HL-60 (cell line): ENCODE measurements at places on chromosomes 2 and 18.
A peak's percentile ranks its signal among the peaks of the same experiment; 100 is the strongest.

DNA sequence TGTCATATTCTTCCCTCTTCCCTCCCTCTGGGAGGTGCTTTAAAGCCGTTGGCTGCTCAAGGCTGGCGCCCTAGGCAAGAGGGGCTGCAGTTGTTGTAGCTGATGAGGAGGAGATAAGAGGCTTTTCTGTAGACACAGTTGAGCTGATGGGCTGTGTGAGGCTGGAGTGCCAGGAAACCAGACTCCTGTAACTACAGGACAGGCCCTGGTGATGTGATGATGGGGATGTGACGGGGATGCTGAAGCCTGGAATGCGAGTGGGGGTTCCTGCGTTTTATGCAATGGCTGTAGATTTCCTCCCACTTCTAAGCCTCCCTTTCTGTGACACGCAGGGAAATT lies 5.7 kb upstream of the EFR3B start:
- DNase-seq = no peak

DNA sequence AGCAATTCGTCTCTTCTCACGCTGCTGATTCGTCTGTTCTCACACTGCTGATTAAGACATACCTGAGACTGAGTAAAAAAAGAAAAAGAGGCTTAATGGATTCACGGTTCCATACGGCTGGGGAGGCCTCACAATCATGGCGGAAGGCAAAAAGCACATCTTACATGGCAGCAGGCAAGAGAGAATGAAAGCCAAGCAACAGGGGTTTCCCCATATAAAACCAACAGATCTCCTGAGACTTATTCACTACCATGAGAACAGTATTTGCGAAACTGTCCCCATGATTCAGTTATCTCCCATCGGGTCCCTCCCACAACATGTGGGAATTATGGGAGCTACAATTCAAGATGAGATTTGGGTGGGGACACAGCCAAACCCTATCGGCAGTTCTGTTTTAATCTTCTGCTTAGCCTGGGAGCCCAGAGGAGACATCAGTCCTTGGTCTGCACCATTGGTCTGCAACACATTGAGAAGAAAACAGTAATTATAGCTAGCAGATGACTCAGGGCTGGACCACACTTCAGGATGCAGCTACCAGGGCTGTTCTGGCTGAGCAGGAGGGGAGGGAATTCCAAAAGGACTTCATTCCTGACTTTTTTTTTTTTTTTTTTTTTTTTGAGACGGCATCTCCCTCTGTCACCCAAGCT lies 69.4 kb downstream of the CABLES1 start:
- no peak for DNase-seq

- DNase-seq = peak; percentile 52
These were observed 1.9 kb downstream of the MEX3C start for GRCh38 chr18:51195451-51196117.

GRCh38 chr18:63676526-63677323 lies 15.0 kb upstream of the SERPINB3 start:
- DNase-seq = no peak

DNA sequence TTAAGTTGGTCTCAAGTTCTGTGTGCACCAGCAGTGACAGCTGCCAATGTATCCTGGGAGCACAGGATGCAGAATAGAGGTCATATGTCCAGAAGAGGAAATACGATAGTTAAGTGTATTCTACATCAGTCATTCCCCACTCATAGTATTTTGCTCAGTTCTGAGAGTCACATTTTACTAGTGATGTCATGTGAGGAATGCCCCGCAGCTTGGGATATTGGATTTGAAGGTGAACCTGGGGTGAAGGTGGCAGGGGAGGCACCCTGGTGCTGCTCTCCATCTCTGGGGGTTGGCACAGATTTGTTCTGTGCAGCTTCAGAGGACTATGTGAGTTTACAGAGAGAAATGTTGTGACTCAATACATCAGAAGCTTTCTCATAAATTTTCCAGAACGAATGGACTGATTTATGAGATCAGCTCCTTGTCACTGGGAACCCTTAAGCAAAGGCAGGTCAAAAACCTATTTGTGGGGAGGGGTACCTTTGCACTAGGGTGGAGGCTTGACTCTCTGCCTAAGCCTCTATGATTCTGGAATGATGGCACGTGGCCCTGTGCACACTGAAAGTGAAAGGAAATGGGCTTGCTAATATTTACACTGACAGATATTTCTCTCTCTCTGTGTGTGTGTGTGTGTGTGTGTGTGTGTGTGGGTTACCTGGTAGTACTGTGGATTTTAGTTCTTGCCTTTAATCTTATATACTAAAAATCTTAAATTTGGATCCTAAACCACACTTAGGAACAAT lies 95.9 kb downstream of the NEB start:
- DNase-seq = peak; percentile 15

- no peak for DNase-seq
These were observed 230.4 kb downstream of the IKZF2 start for GRCh38 chr2:212921061-212921460.

GRCh38 chr2:43086451-43087221 lies 139.8 kb downstream of the ZFP36L2 start:
- no peak for DNase-seq

DNA sequence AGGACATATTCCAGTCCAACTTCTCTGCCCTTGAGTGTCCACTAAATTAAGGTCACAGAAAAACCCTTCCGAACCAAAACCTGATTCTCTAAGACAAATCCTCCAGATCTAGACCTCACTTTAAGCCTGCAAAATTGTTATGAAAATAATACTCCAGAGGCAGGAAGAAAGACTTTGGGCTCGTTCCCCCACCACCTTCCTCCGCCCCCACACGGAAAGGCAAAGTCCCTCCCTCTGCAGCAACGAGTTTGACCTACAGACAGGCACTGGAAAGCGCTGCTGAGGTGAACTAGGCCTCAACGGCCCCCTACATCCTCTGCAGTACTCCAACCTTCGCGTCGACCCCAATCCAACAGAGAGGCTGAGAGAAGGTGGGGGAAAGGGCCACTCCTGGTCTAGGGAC lies 808 bp downstream of the ATP5MC3 start:
- DNase-seq = no peak

- no peak for DNase-seq
These were observed 18.0 kb downstream of the RBM44 start for GRCh38 chr2:237816531-237816930.

- peak; percentile 27 for DNase-seq
These were observed 24.2 kb upstream of the ZDBF2 start for GRCh38 chr2:206250041-206250897.

DNA sequence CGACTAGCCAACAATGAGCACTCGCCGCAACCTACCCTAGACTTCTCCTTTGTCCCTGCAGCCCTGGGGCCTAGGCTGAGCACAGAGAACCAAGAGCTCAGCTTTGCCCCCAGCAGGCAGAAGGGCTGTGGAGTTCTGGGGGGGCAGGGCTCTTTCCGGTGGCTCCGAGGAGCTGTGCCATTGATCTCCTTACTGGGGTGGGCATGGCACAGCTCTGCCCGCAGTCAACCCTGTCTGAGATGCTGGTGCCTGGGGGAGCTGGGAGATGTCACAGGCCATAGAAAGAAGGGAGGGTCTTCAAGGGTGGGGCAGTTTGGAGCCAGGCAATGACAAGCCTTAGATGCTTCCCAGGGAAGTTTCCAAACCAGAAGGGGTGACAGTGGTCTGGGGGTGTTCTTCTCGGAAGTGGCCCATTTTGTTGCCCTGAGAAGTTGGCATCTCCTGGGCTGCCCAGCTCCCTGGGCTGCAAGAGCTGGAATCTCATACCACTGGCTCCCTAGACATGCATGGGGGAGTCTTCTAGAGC lies 14.1 kb upstream of the GPR55 start:
- no peak for DNase-seq

GRCh38 chr2:120253021-120253882 lies 600 bp downstream of the RALB start:
- DNase-seq = peak; percentile 89

- DNase-seq = no peak
These were observed 14.2 kb downstream of the PIKFYVE start for GRCh38 chr2:208280234-208280633.

GRCh38 chr2:106749823-106750222 lies 136.1 kb downstream of the ST6GAL2 start:
- DNase-seq = no peak

DNA sequence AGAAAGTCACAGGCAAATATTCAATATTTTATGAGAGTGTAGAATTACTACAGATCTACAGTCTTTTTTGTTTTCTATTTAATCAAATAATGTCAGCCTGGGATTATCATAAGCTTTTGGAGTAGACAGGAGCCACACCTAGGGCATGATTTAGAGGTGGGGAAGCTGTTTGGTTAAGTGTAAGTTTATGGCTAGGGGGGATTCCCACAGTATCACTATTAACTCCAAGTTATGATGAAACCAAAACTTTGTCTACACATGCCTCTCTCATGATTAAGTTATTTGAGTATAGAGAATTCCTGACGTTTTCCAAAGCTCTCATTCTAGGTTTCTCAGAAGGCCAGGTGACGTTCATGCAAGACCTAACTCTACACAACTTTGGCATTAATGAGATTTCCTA lies 2.1 kb downstream of the SERPINB10 start:
- no peak for DNase-seq

DNA sequence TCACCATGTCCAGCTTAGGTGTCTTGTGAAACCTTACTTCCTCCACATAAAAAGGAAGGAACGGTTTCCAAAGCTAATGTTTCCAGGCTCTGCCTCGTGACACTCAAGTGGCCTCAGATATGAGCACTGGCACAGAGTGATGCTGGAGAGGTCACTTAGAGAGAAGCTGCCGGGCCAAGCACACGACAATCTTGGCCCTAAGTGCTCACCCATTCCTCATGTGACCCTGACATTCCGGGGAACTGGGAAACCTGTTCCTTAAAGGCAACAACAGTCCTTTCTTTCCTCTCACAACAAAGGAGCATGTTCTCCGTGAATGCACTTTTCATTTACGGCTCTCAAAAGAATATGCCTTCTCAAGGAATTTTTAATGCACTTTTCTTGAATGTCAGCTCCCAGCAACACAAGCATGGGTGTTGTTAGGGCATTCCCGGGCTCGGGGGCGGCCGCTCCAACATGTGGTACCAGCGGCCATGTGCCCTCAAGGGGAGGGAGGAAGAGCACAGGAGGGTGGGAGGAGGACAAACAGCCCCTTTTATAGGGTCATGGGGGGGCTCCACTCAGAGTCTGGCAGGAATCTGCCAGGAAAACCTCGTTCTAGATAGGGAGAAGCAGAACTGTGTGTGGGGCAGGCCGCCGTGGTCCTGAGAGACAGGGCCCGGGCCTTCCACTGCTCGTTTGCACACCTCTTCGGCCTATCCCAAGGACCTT lies 118.6 kb downstream of the MBP start:
- DNase-seq = peak; percentile 96

DNA sequence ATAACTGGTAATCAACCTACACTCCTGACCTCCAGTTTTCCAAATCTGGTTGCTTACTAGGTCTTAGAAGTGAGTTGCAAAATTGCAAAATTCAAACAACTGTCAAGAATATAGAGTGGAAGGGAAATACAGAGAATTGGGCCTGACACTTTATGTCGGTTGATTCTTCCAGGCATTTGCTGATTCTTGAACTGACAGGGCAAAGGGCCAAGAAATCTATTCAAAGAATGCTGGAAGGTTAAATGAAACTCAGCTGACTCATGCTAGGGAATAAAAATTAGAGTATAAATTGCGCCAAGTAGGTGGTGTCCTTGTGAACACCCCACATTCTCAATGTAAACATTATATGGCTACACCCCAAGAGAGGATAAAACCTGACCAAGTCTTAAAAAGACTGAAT lies 21.5 kb upstream of the ZSCAN30 start:
- no peak for DNase-seq

DNA sequence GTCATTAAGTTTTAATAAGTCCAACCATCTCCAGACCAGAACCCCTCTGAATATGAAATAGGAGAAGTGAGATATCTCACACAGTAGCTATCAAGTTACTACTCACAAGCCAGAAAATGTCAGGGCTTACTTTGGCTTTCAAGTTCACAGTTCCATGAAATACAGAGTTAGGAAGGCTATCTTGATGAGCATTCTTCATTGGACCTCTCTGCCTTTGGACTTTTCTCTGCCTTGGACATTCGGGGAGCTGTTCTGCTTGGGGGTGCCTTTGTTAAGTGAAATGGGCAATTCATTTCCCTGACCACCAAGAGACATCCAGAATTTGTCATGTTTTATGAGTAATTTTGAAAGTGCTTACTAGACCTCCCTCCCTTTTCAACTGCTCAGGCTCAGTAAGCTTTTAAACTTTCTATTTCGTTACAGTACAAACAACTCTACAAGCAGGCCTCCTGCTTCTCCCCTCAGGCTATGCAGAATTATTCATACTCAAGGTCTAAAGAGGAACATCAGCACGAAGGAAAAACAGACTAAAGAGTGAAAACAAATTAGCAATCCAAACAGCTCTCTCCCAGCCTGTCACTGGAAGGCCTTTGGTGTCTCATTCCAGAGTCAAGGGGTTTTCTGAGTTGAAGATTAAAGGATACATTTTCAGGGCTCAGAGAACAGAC lies 95.3 kb downstream of the MREG start:
- no peak for DNase-seq

DNA sequence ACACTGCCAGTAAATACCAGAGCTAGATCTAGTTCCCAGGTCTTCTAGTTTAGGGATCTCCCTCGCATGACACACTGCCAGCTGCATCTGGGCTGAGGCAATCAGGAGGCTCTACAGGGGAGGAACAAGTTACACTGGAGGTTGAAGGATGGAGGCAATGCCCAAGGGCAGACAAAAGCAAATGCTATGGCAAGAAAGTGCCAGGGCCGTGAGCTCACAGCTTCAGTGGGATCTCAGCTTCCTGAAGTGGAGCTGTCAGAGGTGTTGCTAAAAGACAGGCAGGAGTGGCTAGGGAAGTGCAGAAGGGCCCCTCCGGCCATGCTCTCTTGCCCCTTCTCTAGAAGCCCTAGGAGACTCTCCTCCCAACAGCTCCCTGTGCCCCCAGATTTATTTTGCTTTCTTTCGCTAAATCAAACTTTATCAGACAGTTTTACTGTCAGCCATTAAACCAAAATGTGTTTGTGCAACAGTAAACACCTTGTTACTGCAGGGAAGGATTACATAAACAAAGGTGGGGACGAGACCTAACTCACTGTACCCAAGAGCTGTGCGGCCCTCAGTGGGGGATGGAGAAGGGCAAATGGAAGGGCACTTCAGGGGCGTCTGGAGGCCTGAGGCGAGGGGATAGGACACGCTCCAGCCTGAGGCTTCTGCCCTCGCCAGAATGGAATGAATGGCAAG lies 39.4 kb upstream of the PKDCC start:
- no peak for DNase-seq

GRCh38 chr2:16899958-16900357 lies 234.3 kb upstream of the CYRIA start:
- no peak for DNase-seq

- DNase-seq = peak; percentile 91
These were observed 69.3 kb downstream of the MBP start for GRCh38 chr18:77063260-77063659.

DNA sequence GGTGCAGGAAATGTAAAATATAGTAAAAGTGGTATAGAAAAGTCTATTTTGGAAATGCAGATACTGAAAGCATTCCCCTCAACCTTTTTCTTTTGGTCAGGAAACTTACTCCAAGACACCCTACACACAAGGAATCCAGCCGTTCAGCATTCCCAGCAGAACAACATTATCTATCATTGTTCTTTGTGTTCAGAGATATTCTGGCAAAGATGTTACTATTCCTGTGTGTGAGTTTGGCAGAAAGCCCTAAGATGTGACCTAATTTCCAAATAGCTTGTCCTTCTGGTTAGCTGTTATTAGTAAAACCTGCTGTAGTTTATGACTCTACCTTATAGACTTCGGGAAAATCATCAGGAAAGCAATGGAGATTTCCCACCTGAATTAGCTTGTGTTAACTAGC lies 78.1 kb upstream of the PELI1 start:
- DNase-seq = no peak

GRCh38 chr2:179070895-179071294 lies 21.0 kb upstream of the CCDC141 start:
- DNase-seq = no peak
